ENCODE measurements at places on chromosomes 3 and 15.

- DNase-seq = no peak
Observed at GRCh38 chr3:122679882-122680474, 661 bp upstream of the PARP14 start.

DNA sequence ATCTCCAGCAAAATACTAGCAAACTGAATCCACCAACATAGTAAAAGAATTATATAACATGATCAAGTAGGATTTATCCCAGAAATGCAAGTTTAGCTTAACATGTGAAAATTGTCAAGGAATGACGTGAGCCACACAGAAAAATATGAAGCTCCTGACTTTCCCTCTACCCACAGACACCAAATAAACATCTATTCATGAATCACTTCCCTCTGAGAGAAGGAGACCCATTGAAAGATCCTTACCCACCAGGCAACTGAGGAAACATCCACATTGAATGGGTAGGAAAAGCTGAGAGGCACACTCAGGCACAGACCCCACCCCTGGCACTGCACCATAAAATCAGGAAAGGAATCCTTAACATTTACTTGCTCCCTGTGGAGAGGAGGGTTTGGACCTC, 102.2 kb upstream of the MANF start:
- no peak for DNase-seq

- DNase-seq = no peak
Observed at GRCh38 chr3:26962492-26963360, 340.2 kb downstream of the LRRC3B start.

DNA sequence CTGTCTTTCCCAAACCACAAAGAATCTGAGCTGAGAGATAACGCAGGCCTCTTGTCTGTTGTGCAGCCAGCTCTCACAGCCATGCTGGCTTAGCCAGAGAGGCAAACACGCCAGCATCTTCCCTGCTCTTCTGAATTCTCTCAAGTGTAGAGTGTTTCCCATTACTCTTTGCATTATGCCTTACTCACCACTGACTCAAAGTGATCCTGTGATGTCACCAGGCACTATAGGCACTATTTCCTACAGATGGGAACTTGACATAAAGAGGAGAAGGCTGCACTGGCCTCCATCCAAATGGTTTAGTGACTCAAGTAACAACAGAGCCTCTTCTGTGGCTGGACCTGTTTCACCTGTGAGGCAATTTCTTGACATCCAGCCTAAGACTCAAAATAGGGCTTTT, 44.4 kb downstream of the PDZRN3 start:
- DNase-seq = no peak

- no peak for DNase-seq
Observed at GRCh38 chr15:51085764-51086163, 8.9 kb downstream of the TNFAIP8L3 start.

- no peak for DNase-seq
Observed at GRCh38 chr3:82132210-82133069, 371.0 kb upstream of the GBE1 start.

DNA sequence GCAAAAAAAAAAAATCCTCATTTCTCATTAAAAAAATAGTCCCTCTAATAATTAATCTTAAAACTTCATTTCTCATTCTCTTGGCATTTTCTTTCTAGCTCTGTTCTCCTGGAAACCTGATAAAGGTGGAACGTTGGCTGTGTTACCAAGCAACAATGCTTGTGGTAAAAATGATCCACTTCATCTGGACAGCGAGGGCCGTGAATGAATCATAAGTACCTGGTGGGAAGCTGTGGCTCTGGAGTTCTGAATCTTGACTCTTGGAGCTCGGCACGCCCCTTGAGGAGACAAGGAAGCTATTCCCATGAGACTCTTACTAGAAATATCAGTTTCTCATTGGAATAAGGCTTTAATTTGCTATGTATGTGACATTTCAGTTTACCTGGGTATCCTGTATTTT, 32.5 kb downstream of the BCL2L10 start:
- no peak for DNase-seq
